ENCODE measurements at places on chromosomes 2 and 18. TPM values are rescaled to one million over a fixed set of nuclear protein-coding genes. Genes with fewer than 3 reads are reported as not detected.

DNA sequence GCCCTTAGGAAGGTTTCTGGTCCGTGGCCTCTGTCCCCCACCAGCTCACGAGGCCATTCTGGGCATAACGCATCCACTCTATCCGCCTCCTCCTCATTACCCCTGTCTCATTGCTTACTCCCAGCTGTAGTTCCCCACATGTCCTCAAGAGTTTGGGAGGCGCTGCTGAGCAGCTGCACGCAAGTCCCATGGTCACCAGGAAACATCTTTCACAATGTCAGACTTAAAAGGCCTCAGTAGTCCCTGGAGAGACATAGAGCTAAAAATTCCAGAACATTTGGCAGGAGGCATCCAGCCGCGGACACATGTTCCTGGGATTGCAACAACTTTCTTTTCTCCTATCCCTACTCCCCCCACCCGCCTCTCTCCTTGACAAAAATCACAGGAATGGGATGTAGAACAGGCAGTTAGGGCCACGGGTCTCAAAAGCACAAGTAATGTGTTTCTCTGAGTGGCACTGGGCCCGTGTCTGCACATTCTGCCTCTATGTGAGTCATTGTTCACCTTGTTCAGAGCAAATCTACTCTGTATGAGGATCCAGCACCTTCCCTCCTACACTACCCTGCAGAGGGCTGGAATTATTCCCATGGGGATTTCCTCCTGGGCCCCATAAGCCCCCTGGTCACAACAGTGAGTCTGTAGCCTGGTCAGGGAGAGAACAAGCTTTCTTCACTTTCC, 8.1 kb downstream of the LBH start:
- peak; percentile 67 for DNase-seq

DNA sequence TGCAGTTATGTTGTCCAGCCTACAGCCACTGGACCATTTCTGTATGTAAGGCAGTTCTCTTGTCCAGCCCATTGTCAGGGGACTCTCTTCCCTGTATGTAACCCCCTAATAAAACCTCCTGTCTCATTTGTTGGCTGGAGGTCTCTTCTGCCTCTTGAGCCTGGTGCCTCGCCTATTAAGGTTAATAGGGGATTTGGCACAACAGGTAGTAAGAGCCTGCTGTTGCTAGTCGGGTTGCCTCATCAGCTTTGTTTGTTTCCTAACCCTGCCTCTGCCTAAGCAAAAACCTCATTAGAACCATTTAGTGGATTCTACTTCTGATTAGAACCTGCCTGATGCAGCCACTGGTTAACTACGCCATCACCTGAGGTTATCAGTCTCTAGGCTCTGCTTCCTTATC, 62.2 kb upstream of the STPG4 start:
- DNase-seq, result no peak

RSAD2 gene
- 4.4 TPM for total RNA-seq

SERPINB4 gene
- not detected for total RNA-seq

- peak; percentile 37 for DNase-seq
Measured at GRCh38 chr18:78603102-78603983, 376.3 kb upstream of the SALL3 start.

- DNase-seq, result no peak
Measured at GRCh38 chr2:171855401-171855800, 38.6 kb downstream of the SLC25A12 start.

DNA sequence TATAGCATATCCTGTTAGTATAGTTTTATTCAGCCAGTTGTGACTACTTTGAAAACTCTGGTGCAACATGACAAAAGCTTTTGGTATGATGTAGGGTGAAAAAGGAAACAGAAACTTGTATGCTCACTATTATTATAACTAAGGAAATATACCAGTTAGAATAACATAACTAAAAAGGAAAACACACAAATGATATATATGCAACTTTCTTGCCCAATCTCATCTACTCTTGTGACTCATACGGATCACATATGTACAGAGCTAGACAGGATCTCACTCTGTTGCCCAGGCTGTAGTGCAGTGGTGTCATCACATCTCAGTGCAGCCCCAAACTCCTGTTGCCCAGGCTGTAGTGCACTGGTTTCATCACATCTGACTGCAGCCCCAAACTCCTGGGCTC, 12.4 kb upstream of the TLK1 start:
- DNase-seq, result no peak

CCDC74A gene
- 2.0 TPM for total RNA-seq

DNA sequence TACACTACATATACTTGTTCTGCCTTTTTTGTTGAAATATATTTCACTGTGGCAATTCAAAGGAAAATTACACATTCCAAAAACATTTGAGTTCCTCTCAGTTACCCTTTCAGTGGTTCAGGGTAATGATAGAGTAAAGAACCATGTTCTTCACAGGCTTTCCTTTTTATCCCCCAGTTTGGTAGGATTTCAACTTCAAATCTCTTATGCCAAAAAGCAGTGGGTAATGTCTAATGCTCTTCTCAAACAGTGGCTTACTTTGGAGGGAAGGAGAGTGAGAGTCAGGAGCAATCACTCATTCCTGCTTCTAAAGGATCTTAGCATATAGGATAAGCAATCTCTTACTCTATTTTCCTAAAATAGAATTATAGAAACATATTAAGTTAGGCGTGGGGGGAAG, 290.6 kb downstream of the ZEB2 start:
- no peak for DNase-seq
